ENCODE measurements at places on chromosomes 2 and 18.
A peak's percentile ranks its signal among the peaks of the same experiment; 100 is the strongest.

DNA sequence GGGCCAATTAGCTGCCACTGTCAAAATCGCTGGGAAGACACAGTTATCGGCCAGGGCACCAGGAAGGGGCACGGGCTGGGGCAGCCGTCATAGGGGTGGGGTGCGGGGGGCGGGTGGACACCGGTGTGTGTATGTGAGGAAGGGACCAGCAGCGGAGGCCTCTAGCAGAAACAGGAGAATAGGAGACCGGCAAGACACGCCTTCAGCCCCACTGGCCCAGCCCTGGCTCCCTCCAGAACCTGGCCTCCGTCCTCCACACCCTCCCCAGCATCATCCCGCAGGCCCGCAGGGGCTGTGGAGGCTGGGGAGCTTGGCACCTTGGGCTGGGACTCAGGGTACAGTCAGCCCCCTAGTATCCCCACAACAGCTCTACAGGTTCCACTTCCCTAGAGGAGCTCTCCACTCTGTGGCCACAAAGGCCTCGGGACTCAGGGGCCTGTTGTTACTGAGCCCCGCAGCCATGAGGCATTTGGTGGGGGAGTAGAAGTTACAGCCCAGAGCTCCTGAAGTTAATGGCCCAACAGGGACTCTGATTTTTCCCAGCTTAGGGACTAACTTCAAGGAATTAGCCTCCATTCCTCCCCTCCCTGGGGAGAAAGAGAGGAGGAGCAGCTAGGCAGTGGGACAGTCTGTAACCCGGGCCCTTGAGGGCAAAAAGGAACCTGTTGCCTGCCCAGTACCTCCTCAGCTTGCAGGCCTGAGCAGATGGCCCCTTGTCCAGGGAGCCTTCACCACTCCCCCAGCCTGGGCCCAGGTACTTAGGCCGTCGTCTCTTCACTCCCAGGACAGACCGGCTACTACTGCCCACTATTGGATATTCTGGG, 19.9 kb downstream of the SH2D6 start:
- DNase-seq = peak; percentile 54

GRCh38 chr2:37164757-37165156, 8.0 kb upstream of the EIF2AK2 start:
- no peak for DNase-seq

DNA sequence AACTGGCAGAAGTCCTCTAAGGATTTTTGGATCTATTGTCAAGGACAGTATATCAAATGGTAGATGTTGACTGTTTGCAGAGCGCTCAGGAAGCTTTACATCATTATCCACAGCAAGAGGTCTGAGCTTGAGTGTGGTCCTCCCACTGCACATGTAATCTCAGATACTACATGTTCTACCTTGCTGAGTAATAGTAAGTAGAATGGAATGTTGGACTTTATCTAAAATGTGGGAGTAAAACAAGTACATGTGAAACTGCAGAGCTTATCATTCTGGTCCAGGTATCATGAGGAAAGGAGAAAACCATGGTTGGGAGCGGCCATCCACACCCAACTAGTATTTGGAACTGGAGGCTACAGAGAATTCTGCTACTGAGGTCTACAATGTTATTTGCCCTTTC, 19.3 kb upstream of the CD28 start:
- DNase-seq = no peak

- DNase-seq = no peak
These were observed 52.1 kb upstream of the LAPTM4A start for GRCh38 chr2:20103530-20103929.

DNA sequence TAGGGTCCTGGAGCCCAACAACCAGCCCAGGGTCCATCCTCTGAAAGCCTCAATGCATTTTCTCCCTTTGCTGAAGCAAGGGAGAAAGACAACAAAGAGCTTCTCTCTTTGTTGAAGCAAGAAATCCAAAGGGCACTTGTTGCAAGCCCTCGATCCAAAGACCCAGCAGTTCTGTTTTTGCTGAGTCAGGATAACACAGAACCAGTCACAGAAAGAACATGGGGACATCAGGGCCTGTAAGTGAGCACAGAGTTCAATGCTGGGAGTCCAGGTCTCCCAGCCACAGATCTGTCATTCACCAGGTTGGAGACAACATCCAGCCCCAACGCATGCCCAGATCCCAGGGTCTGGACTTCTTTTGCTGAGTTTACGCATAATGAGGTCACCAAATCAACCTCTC, 315.8 kb upstream of the KLHL29 start:
- no peak for DNase-seq

DNA sequence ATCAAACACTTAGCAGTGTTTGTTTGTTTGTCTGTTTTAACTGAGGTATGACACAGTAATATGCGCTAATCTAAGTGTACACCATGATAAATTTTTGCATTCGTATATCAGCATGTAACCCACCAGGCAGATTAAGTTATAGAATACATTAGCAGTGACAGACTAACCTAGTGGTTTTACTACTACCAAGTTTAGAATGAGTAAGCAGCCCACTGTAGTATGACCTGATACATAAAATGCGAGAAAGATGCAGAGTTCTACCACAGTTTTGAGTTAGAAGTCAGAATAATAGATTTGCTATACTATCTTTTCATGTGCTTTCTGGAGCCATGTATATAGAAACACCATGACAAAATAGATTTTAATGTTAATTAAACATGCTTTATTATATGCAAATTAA, 19.1 kb upstream of the MAP4K4 start:
- no peak for DNase-seq

DNA sequence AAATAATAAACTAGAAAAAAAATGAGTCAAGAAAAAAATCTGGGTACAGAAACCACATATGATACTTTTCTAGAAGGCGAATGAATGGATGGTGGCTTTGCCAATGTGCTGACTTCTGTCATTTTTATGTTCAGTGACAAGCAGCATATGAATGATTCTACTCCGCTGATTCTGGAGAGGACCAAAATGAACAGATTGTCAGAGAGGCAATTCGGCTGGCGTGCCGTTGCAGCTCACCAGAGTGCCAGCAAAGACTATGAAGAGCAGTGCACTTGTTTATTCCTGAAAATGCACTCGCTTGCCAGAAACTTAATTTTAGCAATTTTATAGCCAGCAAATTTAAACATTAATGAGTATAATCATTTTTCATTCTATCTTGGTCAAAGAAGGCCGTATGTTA, 105.9 kb upstream of the NYAP2 start:
- DNase-seq = no peak

GRCh38 chr18:76640438-76640837, 145.4 kb upstream of the ZNF516 start:
- DNase-seq = no peak

GRCh38 chr2:46246790-46247189, 50.4 kb upstream of the EPAS1 start:
- no peak for DNase-seq

DNA sequence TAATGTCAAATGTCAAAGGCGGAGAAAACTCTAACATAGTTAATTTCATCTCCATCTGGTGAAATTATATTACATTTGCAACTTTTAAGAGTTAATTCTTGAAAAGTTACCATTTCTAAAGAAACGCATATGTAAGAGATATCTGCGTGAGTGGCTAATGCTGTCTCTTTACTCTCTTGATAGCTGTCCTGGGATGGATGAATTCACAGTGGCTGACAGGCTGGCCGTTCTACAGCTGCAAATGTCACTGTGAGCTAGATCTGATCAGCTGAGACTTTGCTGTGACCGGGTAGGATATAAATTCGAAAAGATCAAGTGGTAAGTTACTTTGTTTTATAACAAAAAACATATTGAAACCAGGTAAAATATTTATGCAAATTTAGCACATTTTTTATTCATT, 557.1 kb upstream of the DDX18 start:
- no peak for DNase-seq

- no peak for DNase-seq
These were observed 192.8 kb downstream of the ANKRD30B start for GRCh38 chr18:14940735-14941134.

DNA sequence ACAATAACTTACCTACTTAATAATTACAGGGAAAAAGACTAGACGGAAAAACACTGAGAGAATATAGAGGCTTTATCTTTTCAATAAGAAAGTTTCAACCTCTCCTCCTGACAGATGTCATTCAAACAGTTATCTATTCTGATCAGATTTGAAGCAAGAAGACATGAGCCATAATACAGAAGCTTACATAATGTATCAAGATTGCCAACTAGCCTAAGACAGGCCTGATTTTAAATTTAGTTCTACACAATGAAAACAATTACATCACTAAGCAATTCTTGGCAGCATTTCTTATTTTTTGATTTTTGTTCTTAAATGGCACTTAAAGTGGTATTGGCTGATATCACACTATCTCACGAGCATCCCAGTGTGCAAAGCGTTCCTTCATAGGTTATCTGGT, 41.6 kb downstream of the GPR155 start:
- no peak for DNase-seq

DNA sequence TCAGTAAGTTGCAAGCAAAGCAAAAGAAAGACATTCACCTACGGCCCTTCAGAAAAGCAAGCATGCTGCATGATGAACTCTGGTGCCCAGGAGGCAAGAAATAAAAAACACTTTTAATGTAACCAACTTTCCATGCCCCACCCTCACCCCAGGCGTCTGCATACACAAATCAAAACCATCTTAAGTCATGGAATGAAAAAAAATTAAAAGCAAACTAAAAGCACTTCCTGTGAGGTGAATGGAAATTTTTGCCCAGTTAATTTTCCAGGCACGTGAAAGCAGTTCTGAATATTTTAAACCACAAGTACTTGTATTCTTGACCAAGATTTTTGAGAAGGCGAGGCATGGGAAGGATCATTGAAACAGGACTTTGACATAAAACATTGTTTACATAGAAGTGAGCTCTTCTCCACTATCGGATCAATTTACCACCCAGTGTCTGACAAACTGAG, 2.5 kb upstream of the ICOS start:
- no peak for DNase-seq

DNA sequence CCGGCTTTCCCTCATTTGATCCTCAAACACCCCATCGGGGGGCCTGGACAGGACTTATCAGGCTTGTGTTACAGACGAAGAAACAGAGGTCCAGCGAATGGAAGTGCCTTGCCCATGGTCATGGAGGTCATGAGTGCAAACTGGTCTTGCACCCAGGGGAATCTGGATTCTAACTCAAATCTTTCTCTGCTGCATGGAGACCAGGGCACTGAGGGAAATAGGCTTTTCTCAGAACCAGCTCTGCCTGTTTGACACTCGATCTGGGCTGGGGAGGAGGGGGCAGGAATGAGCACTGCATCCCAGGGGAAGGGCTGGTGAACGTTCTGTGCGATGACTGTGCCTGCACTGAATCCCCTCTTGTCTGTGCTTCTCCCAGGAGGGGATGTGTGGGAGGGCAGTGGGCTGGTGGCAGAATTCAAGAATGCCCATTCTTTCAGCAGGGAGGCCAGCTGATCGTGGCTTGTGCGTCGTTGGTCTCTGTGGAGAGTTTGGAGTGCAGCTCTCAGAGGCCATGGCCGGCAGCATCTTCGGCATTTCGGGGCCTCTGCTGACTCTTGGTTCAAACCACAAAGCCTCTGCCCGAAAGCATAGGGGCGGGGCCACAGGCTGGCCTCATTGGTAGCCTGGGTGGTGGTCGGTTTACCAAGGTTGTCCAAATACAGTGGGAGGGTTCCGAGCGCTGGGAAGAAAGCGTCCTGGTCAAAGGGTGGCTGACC, 171.6 kb downstream of the DDX1 start:
- DNase-seq = no peak

GRCh38 chr2:208608122-208608835, 201.7 kb downstream of the PTH2R start:
- DNase-seq = peak; percentile 34

GRCh38 chr18:70028084-70028483, 80.4 kb upstream of the CD226 start:
- no peak for DNase-seq

DNA sequence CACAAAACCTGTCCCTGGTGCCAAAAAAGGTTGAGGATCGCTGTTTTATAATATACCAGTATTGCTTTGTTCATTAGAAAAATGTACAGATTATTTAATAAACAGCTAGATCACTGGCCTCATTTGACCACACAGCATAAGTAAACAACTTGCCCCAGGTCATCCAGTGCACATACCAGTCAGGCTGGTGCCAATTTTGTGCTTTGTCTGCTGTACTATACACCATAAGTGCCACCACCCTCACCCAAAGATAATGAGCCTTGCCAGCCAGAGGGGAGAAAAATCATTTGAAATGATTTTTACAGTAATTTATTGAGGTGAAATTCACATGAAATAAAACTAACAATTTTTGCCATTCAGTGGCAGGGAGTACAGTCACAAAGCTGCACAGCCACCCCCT, 202.2 kb upstream of the TWIST2 start:
- no peak for DNase-seq

- no peak for DNase-seq
These were observed 82.4 kb upstream of the PDE1A start for GRCh38 chr2:182509216-182509615.

DNA sequence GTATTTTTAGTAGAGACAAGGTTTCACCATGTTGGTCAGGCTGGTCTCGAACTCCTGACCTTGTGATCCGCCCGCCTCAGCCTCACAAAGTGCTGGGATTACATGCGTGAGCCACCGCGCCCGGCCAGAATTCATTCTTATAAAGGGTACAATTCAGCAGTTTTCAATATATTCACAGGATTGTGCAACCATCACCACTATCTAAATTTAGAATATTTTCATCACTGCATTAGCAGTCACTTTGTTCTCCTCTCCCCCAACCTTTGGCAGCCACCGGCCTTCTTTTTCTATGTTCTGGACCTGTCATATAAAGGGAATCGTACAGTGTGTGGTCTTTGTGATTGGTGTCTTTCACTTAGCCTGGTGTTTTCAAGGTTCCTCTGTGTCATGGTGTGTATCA, 40.7 kb downstream of the TCF7L1 start:
- DNase-seq = no peak

- no peak for DNase-seq
These were observed 39.4 kb downstream of the AFTPH start for GRCh38 chr2:64563436-64563938.

DNA sequence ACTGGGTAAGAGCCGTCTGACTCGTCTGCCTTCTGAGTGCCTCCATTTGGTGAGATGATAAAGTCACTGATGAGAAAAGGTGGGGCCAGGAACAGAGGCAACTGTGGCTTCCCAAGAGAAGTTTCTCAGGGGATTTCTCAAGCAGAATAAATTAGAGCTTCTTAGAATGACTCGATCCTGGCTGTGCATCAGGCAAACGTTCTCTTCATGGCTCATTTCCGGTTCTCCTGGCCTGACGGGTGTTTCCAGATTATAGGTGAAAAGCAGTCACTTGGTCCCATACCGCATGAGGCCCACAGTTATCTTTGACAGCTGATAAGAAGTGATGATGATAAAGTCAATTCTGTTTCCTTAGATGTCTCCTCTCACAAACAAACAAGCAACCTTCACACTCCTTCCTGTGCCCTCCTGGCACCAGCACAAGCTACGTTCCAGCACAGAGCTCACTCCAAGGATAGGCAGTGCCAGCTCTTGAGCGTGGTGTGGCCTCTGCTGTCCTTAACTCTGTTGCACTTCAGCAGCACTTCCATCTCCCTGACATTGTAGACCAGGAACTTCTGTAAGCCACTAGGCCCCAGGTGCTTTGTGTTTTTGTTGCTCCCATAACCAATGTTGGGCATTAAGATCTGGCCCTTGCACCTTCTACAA, 37.8 kb upstream of the KCNF1 start:
- DNase-seq = no peak

GRCh38 chr2:131517106-131517831, 10.4 kb upstream of the CCDC74A start:
- no peak for DNase-seq

- no peak for DNase-seq
These were observed 635.7 kb upstream of the NRXN1 start for GRCh38 chr2:51667679-51668078.
